Stimulated activated CD4-positive, alpha-beta T cell treated with anti-CD3 and anti-CD28 coated beads, TNF-alpha, amount 100 ng/mL, for 48 hours (primary cell): ENCODE measurements at places on chromosomes 4 and X.

DNA sequence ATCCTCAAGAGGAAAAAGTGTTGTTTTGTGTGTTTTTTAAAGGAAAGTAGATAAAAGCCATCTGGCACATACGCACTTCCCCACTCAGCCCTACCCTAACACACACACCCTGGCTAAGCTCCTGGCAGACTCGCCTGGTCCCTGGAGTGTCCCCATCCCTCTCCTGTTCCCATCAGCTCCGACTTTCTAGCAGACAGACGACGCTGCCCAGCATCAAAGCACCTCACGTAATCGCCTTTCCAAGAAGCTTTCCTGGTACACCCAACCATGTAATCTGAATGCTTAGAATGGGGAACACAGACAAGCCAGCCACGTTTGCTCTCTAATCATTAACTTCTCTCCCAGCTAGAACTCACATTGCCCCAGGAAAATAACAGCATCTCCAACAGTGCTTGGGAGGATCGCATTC lies 116.2 kb downstream of the AFAP1 start:
- no peak for DNase-seq

DNA sequence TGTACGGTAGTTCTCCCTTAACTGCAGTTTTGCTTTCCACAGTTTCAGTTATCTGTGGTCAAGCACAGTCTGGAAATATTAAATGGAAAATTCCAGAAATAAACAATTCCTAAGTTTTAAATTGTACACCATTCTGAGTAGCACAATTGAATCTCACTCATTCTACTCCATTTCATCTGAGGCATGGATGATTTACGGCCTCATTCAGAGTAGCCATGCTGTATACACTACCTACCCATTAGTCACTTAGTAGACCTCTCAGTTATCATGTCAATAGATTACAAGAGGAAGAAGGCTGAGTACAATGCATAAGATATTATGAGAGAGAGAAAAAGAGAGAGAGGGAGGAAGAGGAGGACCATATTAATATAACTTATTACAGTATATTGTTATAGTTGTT lies 77.5 kb downstream of the ENOX2 start:
- no peak for DNase-seq

GRCh38 chrX:126124721-126125120 lies 41.4 kb downstream of the DCAF12L2 start:
- no peak for DNase-seq

GRCh38 chr4:16062601-16063000 lies 21.2 kb downstream of the PROM1 start:
- no peak for DNase-seq
